Kidney epithelial cell (primary cell): ENCODE measurements at places on chromosomes 3 and 15. TPM values are rescaled to one million over a fixed set of nuclear protein-coding genes. Genes with fewer than 3 reads are reported as not detected.

- no peak for DNase-seq
Measured at GRCh38 chr15:85419161-85419560, 38.8 kb downstream of the AKAP13 start.

Gene GNAT1
- total RNA-seq, result not detected in 2 replicates

Gene SLC25A26
- 26.5 and 41.2 TPM in 2 replicates for total RNA-seq

- no peak for DNase-seq
Measured at GRCh38 chr3:134357261-134357913, 16.9 kb downstream of the AMOTL2 start.

- no peak for DNase-seq
Measured at GRCh38 chr3:44510000-44510368, 32.5 kb upstream of the ZNF445 start.

GRCh38 chr3:176920766-176921160 is 276.5 kb downstream of the TBL1XR1 start:
- no peak for DNase-seq

- DNase-seq, result no peak
Measured at GRCh38 chr15:60854858-60855564, 374.1 kb downstream of the RORA start.

Gene PLSCR2
- total RNA-seq, result 0.62 TPM in 1 of 2 replicates, not detected in the other
